Large intestine (tissue), 12 donors: ENCODE measurements at places on chromosomes 4 and X.

GRCh38 chrX:22803353-22803752 is 196.4 kb upstream of the DDX53 start:
- DNase-seq, result no peak

GRCh38 chr4:182809417-182810102 is 107.6 kb downstream of the DCTD start:
- no peak for DNase-seq

DNA sequence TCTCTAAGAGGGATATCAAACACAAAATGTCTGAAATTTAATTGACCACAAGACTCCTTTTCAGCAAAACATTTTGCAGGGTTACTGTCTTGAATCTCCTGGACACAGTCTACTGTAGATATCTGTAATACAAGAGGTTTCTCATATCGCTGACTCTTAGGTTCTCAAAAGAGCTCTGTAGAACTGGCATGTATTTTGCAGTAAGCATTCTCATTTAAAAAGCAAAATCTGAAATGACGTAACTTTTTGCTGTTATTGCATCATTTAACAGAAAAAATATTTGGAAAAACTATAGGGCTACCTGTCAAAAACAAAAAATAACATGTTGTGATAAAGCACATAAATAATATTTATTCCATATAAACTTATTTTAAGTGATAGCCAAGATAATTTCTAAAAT is 114.2 kb downstream of the CDS1 start:
- no peak for DNase-seq

DNA sequence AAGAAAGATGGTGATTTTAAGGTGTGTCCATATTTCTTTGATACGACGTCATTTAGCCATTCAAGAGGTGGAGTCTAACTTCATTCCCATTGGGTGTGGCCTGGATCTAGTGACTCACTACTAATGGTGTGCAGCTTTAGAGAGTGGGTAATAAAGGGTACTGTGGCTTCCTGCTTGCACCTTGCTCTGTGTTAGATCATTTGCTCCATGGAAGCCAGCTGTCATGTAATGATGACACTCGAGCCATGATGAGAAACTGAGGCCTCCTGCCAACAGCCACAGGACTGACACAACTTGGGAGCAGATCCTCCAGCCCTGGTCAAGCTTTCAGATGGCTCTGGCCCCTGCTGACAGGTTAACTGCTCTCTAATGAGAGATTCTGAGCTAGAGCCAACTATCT is 82.0 kb downstream of the UNC5C start:
- no peak for DNase-seq

DNA sequence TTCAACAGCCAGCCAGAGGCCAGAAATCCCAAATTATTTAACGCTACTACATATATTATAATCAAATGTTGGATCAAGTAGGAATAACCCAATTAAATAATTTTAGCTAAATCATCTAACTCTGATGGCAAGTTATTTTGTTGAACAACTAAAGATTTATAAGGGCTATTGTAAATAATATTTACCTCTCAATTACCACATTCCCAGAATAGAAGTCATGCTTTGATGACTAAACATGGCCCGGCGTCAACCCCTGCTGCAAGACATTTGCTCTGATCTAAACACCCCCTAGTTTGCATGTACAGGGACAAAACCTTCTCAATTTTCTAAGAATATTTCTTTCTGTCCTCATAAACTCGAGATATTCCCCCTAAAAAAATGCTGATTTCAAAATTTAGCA is 14.2 kb downstream of the VEGFC start:
- no peak for DNase-seq

- no peak for DNase-seq
These were observed 31.1 kb downstream of the ZBTB49 start for GRCh38 chr4:4320951-4321714.

GRCh38 chrX:110454336-110454735 is 95.7 kb downstream of the RTL9 start:
- no peak for DNase-seq

GRCh38 chr4:154559141-154559493 is 3.7 kb upstream of the FGB start:
- DNase-seq, result no peak

- no peak for DNase-seq
These were observed 72.7 kb upstream of the STS start for GRCh38 chrX:7074908-7075204.

DNA sequence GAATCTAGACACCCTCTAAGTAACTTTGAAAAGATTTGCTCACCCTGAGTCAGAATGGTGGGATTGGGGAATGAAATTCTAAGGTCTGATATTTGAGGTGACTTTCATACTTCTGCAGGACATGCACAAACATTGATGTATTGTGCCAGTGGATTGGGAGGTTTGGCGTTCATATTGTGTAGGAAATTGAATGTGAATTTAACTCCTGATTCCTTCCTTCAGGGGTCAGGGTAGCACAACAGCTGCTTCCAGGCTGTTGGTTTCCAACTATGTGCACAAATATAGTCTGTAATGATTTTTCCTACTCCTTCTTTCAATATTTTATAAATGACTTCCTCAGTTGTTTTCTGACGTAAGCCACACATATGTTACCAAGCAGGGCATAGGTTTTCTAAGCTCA is 3.1 kb downstream of the IL1RAPL1 start:
- no peak for DNase-seq

- no peak for DNase-seq
These were observed 14.4 kb upstream of the REPS2 start for GRCh38 chrX:16931855-16932575.

GRCh38 chr4:128812442-128813235 is 3.1 kb downstream of the JADE1 start:
- DNase-seq, result peak; percentile 42

GRCh38 chr4:76718021-76718420 is 179.9 kb downstream of the SOWAHB start:
- DNase-seq, result no peak

GRCh38 chr4:3659131-3659530 is 107.1 kb upstream of the ADRA2C start:
- DNase-seq, result no peak

- DNase-seq, result no peak
These were observed 1.0 kb downstream of the UBL4A start for GRCh38 chrX:154485150-154486051.

DNA sequence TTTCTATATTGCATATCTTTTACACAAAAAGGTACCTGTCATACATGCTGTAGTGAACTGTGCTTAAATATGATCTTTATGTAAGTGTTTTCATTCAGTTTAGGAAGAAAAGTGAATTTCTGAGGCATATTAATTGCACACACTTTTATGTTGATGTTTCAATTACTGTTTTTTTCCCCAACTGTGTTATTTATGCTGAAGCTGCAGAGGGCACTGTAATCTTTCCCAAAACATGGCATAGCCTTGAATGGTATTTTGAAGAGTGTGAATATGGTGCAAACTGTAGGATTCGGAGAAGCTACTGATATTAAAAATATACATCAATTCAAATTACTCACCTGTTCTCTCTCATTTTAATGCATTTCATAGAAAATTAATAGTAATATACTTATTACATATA is 6.0 kb upstream of the CENPE start:
- no peak for DNase-seq

DNA sequence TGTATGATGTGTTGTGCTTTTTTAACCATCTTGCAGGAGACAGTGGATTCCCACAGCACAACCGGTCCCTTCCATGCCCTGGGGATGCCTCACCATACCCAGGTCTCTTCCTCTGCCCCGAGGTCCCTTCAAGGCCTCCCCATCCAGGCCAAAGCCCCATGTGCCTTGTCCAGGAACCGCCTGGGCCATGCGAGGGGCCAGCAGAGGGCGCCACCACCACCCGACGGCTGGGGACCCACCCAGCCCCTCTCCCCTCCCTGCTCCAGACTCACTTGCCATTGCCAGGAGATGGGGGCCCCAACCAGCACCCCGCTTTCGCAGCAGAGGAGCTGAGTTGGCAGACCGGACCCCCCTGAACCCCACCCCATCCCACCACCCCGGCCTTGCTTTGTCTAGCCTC is 485.5 kb downstream of the TRAM1L1 start:
- no peak for DNase-seq

DNA sequence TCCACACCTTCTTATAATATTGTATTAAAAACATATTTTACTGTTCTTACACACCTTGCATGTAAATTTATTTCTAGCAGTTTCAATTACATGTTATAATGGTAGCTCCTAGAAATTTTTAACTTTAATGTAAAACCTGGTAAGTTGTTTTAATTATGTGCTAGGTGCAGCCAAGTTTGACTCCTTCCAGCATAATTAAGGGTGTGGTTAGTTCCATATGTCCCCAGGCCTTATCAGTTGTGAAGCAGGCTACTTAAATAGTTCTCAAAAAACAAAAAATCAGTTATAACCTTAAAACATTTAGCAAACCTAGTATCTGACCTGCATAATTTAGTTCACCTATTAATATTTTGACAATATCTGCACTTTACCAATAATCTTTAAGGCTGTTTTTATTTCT is 26.9 kb upstream of the PASD1 start:
- DNase-seq, result no peak

- DNase-seq, result no peak
These were observed 552 bp downstream of the IKBKG start for GRCh38 chrX:154548028-154548316.

GRCh38 chrX:151789179-151789800 is 54.7 kb downstream of the CNGA2 start:
- DNase-seq, result no peak

GRCh38 chr4:19941434-19941833 is 310.3 kb upstream of the SLIT2 start:
- no peak for DNase-seq

DNA sequence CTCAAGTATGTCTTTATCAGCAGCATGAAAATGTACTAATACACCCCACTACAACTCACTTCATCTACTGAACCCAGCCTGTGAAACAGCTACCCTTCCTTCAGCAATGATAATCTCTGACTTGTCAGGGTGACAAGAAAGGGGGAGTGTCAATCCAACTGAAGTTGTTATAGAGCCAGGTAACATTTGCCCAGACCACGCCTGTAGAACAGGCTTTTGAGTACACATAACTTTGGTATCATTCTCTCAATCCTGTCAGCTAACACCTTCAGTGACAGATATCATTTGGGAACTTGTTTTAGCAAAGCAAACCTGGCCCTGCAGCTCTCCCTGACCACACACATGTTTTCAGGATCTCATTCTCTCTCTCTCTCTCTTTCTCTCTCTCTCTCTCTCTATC is 592.2 kb downstream of the SMARCA1 start:
- DNase-seq, result no peak

GRCh38 chrX:50117476-50117875 is 83.3 kb downstream of the AKAP4 start:
- peak; percentile 46 for DNase-seq

GRCh38 chr4:153204728-153205648 is 745 bp downstream of the TRIM2 start:
- peak; percentile 97 for DNase-seq

DNA sequence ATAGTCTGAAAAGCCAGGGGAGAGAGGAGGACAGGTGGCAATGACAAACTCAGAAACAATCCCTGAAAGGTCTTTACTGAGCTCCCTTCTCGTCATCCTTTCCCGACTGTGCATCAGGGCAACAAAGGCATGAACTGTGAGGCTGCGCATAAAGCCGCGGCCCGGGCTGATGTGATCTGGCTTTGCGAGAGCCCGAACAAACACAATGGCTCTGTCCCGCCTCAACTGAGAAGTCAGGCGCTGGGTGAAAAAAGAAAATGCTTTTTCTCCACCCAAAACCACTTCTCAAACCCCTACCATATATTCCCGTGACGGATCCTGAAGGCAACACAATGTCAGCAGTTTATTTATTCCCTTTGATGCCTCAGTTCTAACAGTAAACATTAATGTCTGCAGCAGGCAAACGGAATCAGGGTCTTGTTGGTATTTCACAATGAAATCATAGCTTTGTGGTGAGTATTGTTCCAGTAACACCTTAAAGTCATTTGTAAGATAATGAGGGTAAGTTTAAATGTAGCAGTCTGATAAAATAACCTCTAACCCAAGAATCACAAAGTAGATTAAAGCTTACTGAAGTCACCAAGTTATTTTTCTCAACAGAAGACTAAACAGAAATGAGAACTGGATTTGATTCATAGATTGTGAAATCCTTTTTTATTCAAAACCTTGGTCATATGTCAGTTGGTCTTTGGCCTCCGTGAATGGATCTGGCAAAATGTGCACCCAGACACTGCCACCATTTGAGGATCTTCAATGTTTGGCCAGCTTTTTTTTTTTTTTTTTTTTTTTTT is 67.4 kb downstream of the APBB2 start:
- DNase-seq, result no peak

DNA sequence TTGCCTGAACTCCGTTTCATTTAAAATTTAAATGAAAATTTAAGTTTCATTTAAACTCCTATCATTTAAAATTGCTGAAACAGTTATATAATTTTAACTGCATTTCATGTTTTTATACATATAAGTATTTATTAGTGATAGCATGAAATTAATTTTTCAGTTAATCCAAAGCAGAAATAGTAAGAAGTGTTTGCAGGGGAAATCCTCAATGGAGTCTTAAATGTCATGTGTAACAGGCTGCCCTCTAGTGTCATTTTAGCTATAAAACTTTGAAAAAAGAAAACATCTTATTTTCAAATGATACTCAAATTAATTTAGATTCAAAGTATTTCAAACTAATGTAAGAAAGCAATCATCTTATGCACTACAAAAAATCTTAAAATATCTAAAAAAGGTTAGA is 27.2 kb downstream of the TAPT1 start:
- DNase-seq, result no peak

GRCh38 chr4:96407738-96408463 is 568.0 kb downstream of the PDHA2 start:
- no peak for DNase-seq
